ENCODE measurements at places on chromosomes 3 and 15.
A peak's percentile ranks its signal among the peaks of the same experiment; 100 is the strongest.

- peak; percentile 91 for DNase-seq
Observed at GRCh38 chr3:152405915-152406802, 137.4 kb downstream of the MBNL1 start.

GRCh38 chr15:57819646-57820045 lies 113.1 kb downstream of the POLR2M start:
- no peak for DNase-seq

DNA sequence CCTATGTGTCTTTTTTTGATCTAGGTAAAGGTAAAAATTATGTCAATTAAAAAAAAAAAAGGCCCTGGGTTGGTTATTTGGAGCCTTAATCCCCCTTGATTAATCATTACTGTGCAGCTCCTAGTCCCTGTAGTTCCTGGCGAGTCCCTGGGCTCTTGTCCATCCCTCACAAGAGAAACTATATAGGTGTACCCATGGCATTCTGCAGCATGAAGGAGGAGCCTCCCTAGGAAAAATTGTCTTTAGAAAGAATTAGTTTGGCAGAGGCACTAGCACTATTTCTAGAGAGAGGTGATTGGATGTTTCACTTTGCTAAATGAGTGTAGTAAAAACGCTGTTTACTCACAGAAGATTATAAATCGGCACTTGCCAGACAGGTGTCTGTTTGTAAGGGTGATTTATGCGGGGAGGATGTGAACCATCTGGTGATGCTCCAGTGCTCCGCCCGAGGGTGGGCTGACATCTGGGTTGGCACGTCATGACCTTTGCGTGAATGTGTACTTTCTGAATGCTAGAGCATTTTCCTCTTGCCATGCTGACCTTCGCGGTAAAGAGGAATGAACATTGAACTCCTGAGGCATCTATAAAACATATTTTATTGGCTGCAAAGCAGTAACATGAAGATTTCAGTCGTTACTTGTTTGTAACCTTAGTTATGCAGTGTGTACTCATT lies 12.6 kb downstream of the PLCL2 start:
- DNase-seq, result no peak

- no peak for DNase-seq
Observed at GRCh38 chr3:117726776-117727175, 1017.2 kb downstream of the TUSC7 start.
